Stimulated activated CD4-positive, alpha-beta T cell treated with anti-CD3 and anti-CD28 coated beads, Interleukin-2, amount 100 ng/mL, for 24 hours (primary cell): ENCODE measurements at places on chromosomes 1 and 21.

- no peak for DNase-seq
Measured at GRCh38 chr1:198203434-198203833, 46.6 kb downstream of the NEK7 start.

DNA sequence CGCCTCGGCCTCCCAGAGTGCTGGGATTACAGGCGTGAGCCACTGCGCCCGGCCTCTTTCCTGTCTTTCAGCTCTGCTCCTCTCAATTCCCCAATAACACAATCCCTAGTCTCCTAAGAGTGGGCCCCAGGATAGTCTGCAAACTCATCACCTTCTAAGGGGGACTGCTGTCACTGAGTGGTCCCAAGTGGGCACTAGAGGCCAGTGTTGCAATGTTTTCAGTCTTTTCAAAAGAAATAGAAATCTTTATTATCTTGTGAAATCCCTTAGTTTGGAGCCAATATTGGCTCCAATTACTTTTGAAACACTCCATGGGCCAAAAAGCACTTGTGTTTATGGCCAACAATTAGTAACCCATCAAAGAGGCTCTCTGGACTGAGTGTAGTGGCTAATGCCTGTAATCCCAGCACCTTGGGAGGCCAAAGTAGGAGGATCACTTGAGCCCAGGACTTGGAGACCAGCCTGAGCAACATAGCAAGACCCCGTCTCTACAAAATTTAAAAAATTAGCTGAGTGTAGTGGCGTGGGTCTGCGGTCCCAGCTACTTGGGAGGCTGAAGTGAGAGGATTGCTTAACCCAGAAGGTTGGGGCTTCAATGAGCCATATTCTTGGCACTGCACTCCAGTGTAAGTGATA is 28.6 kb upstream of the ZNF697 start:
- DNase-seq = no peak

DNA sequence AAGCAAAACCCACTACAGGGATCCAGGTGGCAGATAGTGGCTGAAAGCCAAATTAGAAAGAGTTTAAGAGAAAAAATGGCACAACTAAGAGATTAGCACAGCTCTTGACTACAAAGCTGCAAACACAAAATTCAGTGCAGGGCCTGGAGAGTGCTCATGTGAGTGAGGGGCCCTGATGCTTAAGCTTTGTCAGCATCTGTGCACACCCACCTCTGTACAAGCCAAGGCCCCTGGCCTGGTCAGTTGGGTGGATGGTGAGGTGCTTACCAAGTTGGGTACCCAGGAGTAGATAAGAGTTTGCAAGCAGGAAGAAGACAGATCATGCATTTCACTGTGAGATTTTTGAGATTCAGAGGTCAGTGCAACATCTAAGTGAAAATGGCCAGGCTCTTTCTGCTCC is 62.7 kb upstream of the ATP1B1 start:
- no peak for DNase-seq

- no peak for DNase-seq
Measured at GRCh38 chr1:204589409-204590038, 73.3 kb downstream of the MDM4 start.

GRCh38 chr1:58290685-58291372 is 255.7 kb downstream of the OMA1 start:
- no peak for DNase-seq

GRCh38 chr1:65412984-65413375 is 7.5 kb upstream of the LEPR start:
- DNase-seq = no peak

DNA sequence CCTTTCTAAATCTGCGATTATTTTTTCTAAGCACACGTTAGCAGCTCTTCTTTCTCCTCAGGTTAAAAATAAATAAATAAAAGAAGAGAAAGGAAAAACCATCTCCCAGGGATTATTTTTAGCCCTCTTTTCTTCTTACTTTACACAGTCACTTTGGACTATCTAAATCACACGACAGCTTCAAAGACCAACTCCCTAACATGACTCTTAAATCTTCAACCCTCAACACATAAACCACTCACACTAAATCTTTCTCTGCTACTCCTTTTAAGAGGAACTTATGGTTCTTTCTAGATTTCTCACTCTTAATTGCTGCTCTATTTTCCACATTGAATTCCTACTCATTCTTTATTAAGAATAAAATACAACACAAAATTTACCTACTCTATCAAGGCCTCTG is 1095.0 kb upstream of the B3GALT2 start:
- DNase-seq = no peak

DNA sequence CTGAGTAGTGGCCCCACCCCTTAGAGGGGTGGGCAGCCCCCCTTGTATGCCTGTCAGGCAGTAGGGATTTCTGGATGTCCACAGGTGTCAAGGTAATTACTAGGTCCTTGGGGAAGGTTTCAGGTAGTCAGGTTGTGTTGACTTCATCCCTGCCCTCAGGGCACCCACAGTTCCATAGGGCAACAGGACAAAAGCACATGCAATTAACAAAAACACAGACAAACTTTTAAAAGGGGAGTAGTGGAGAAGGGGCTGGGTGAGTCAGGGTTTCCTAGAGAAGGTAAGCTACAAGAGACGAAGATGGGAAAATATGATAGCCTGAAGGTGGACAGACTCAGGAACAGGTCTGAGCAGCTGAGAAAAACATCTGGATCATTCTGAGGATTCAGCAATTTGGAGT is 14.1 kb downstream of the KRTCAP2 start:
- no peak for DNase-seq

GRCh38 chr1:27940297-27940696 is 5.5 kb downstream of the SMPDL3B start:
- DNase-seq = peak; percentile 76

GRCh38 chr1:240189386-240189989 is 97.8 kb downstream of the FMN2 start:
- DNase-seq = peak; percentile 2

DNA sequence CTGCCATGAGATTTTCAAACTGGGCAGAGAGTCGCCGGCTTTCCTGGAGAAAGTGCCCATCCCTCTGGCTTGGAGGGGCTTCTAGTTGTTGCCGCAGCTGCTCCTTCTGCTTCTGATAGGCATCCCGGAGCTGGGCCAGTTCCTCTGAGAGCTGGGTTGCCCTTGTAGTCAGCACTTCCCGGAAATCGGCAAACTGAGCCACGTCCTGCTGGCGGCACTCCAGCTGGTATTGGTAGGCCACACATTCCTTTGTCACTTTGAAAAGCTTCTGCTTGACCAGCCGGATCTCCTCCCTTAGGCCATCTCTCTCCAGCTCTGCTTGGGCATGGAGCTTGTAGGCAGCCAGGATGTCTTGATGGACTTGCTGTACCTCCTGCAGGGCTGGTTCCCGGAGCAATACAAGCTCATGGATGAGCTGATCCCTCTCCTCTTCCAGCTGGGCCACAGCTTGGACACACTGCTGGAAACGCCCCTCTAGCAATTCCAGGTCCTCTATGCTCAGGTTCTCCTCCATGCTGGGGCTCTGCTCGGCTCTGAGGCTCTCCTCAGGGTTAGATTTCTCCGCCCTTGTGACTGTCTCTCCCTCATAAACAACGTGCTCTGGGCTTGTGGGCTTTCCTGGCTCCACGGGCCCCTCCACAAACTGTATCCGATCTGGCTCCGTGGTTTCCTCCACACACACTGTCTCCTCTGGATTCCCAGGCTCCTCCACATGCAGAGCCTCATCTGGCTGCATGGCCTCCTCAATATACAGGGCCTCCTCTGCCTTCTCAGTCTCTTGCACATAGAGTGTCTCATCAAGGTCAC is 7.3 kb downstream of the SYNC start:
- DNase-seq = no peak

DNA sequence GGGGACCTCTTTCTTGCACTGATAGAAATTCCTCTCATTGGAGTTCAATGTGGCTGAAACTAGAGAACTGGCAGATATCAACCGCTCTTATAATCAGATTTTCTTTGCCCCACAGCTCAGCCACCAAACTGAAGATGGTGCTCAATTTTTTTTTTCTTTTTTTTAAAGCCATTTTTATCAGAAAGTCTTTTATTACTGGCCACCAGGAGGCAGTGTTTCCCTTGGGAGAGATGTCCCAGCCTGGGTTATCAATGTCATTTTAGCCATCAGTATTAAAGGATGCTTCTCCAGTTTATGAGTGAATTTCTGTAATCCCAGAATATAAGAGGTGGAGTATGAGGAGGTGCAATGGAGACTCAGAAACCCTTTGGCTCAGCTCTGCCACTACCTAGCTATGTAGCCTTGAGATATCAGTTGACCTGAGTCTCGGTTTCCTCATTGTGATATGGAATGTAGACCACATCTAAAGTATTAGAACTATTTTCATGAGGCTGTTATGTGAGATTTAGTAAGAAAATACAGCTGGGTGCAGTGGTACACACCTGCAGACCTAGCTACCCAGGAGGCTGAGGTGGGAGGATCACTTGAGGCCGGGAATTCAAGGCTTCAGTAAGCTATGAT is 27.6 kb downstream of the CD244 start:
- peak; percentile 27 for DNase-seq

DNA sequence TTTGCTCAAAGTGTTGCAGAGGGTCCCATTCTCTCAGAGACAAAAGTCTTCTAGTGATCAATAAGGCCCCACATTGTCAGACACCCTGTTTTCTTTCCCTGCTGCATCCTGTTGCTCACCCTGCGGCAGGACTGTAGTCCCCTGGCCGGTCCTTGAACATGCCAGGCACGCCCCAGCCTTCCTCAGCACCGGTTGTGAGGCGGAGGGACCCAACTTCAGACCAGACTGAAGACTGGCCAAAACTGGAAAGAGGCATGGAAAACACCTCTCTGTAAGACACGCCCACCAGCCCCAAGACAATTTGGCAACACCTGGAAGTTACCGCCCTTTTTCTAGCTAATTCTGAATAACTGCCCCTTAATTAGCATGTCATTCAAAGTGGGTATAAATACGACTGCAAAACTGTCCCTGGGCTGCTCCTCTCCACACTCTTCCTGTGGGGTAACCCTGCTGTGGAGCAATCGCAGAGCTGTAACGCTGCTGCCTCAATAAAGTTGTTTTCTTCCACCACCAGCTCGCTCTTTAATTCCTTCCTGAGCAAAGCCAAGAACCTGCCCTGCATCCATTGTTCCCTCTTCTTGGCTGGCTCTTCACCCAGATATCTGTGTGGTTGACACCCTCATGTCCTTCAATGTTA is 23.8 kb downstream of the PLA2G2A start:
- no peak for DNase-seq

- DNase-seq = no peak
Measured at GRCh38 chr1:100145116-100145515, 12.2 kb downstream of the TRMT13 start.

DNA sequence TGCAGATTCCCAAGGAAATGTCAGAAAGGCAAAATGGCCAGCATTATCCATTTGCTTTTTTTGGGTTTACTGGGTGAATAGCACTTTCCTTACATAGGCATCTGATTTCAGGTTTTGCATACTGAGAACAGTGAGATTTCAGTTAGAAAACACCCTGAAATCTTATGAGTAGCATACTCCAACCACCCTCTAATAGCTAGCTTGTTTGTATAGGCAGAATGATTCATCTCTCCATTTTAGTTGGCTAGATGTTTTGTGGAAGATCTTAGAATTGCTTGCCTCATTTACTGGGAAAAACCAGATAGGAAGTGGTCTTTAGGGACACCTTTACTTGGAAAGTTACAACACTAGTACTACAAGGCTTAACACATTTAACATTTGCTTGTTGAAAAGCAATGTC is 10.4 kb downstream of the KYAT3 start:
- no peak for DNase-seq

DNA sequence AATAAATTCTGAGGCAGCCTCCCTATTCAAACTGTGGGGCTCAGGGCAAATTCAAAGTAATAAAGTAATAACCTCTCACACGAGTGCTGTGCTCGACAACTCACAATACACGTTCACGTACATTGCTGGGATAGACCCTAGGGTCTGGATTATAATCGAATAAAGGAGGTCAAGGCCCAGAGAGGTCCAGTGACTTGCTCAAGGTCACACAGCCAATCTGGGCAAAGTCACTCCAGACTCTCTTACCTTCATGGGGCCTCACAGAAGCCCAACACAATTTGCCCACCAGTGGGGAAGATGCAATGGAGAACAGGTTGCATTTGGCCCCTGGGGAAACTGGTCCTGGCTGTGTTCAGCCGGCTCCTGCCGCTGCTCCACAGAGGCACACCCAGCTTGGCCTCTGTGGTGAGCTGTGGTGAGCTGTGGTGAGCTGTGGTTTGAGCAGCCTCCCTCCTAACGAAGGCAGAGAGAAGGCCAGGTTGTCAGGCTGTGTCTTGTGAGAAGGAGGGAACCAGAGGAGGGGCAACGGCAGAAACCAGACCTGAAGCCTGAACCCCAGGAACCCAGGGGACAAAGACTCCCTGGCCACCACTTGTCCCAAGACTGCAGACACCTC is 35.1 kb downstream of the NUAK2 start:
- DNase-seq = peak; percentile 80

DNA sequence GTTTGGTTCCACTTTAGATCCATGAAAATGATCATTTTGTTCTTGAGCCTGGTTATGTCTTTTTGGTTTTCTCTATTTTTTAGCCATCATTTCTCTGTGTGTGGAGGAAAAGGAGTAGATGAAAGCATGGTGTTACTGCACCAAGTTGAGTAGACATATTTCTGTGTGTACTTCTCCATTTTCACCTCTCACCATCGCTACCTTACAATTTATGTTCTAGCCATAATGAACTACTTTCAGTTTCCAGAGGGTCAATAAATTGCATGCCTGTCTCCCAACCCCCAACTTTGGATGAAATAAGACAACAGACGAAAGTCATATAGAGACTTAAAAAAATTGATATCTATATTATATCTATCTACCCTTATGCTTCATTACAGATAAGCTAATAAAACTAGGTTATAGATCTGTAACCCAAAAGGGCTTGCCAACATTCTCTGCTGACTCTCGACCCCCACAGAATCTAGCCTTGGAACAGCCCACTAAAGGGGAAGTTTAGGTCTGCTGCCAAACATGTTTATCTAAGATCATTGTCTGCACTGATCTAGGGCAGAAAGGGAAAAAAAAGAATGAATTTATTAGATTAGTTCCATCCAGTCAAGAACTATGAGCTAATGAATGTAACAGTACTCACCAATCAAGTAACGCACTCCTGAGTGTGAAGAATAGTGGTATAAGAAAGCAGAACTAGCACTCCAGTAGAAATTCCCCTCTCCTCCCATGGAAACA is 7.5 kb upstream of the MAN1A2 start:
- no peak for DNase-seq

DNA sequence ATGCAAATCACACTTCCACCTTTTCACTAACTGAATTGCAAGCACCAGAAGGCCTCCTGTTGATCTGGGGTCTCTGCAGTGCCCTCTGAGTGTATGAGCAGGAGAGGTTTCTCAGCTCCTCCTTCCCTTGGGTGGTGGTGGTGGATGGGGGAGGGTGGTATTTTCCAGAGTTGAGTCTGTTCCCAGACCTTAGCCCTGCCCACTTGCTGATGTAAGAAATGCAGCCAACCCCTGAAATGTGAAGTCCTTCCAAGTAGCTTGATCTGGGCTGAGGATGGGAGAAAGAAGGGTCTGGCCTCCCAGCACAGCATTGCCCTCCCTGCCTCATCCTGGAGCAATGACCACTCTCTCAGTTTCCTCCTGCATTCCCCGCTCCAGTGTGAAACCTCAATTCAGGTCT is 6.3 kb upstream of the FOXD2 start:
- no peak for DNase-seq

DNA sequence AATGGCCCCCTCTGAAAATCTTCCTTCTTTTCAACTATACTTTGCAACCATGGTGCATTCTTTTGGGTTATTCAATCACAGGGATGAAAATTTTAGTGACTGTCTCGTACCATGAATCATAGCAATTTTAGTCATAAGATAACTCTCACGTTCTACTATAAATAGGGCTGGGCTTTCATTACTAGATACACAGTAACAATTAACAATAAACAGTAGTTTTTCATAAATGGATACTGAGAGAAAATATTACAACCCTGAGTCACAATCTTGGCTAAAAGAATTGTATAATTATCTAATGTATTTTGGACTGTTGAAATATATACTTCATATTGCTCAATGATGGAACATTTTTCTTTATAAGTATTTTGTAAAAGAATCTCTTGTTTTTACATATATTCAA is 96.1 kb downstream of the TEX35 start:
- DNase-seq = no peak
